ENCODE measurements at places on chromosomes 7 and 10. TPM values are rescaled to one million over a fixed set of nuclear protein-coding genes. Genes with fewer than 3 reads are reported as not detected.

LLCFC1 gene
- 0.47 TPM for polyA plus RNA-seq

ZCWPW1 gene
- 18.0 TPM for polyA plus RNA-seq

LRIT1 gene
- polyA plus RNA-seq: not detected

ARHGEF35 gene
- polyA plus RNA-seq: 0.93 TPM

CDC14C gene
- 0.06 TPM for polyA plus RNA-seq

CCDC3 gene
- 6.7 TPM for polyA plus RNA-seq

FAM180A gene
- not detected for polyA plus RNA-seq

RAB18 gene
- polyA plus RNA-seq: 116 TPM

MUC3A gene
- polyA plus RNA-seq: not detected

ENO4 gene
- 0.44 TPM for polyA plus RNA-seq

PTF1A gene
- polyA plus RNA-seq: not detected

SLC26A3 gene
- 0.06 TPM for polyA plus RNA-seq

CALML5 gene
- not detected for polyA plus RNA-seq

MYH16 gene
- polyA plus RNA-seq: 0.09 TPM

LSM8 gene
- polyA plus RNA-seq: 81.8 TPM

FXYD4 gene
- polyA plus RNA-seq: not detected

SERPINE1 gene
- 5.7 TPM for polyA plus RNA-seq

KLF14 gene
- not detected for polyA plus RNA-seq

AZGP1 gene
- polyA plus RNA-seq: not detected

BAMBI gene
- polyA plus RNA-seq: 715 TPM

COL13A1 gene
- polyA plus RNA-seq: 95.2 TPM

KNDC1 gene
- polyA plus RNA-seq: 10.8 TPM

VPS41 gene
- polyA plus RNA-seq: 31.3 TPM

SUN3 gene
- polyA plus RNA-seq: 1.7 TPM

GDF10 gene
- 3.8 TPM for polyA plus RNA-seq

PDLIM1 gene
- 286 TPM for polyA plus RNA-seq

APBB1IP gene
- polyA plus RNA-seq: not detected

SLC13A1 gene
- polyA plus RNA-seq: not detected

CARD11 gene
- polyA plus RNA-seq: not detected

FFAR4 gene
- polyA plus RNA-seq: not detected

TMEM225B gene
- 0.17 TPM for polyA plus RNA-seq

SORBS1 gene
- polyA plus RNA-seq: 12.8 TPM

BICC1 gene
- polyA plus RNA-seq: 7.2 TPM

R3HCC1L gene
- polyA plus RNA-seq: 23.1 TPM

MRLN gene
- not detected for polyA plus RNA-seq

CNNM1 gene
- 2.3 TPM for polyA plus RNA-seq

WNT8B gene
- not detected for polyA plus RNA-seq

UPK3BL2 gene
- 29.7 TPM for polyA plus RNA-seq

CALHM1 gene
- not detected for polyA plus RNA-seq

STAMBPL1 gene
- polyA plus RNA-seq: 7.9 TPM

CRCP gene
- 15.5 TPM for polyA plus RNA-seq

IFIT1 gene
- polyA plus RNA-seq: 24.4 TPM

TWIST1 gene
- 21.9 TPM for polyA plus RNA-seq

MSMB gene
- not detected for polyA plus RNA-seq

CYP3A5 gene
- polyA plus RNA-seq: 0.81 TPM

AKAP9 gene
- polyA plus RNA-seq: 77.0 TPM

CXCL12 gene
- 30.6 TPM for polyA plus RNA-seq

SNCG gene
- 12.9 TPM for polyA plus RNA-seq

PHF14 gene
- polyA plus RNA-seq: 28.6 TPM

NCF1 gene
- polyA plus RNA-seq: 0.11 TPM

CPA5 gene
- polyA plus RNA-seq: not detected

CYREN gene
- polyA plus RNA-seq: 43.3 TPM
